ENCODE measurements at places on chromosomes 12 and 14.

DNA sequence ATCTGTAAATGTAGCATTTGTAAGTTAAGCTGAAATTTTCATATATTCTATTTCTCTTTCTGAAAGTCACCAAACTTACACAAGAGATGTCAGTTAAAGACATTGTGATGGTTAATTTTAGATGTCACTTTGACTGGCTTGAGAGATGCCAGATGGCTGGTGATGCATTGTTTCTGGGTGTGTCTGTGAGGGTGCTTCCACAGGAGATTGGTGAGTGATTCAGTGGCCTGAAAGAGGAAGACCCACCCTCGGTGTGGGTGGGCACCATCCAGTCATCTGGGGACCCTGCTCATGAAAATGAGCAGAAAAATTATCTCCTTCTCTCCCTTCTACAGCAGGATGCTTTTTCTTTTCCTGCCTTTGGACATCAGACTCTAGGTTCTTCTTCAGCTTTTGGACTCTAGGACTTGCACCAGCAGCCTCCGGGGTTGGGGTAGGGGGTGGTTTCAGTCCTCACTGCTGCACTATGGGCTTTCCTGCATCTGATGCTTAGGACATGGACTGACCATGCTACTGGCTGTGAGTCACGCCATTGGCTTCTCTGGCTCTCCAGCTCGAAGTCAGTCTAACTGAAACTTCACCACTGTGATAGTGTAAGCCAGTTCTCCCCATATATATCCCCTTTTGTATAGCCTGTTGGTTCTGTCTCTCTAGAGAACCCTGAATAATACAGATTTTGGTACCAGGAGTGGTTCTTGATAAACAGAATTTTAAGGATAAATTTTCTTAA, 20.9 kb downstream of the PDE6H start:
- DNase-seq = peak; percentile 8

GRCh38 chr12:97801471-97802059, 339.0 kb downstream of the RMST start:
- DNase-seq = no peak

GRCh38 chr14:99950181-99950580, 115.0 kb upstream of the EVL start:
- no peak for DNase-seq

DNA sequence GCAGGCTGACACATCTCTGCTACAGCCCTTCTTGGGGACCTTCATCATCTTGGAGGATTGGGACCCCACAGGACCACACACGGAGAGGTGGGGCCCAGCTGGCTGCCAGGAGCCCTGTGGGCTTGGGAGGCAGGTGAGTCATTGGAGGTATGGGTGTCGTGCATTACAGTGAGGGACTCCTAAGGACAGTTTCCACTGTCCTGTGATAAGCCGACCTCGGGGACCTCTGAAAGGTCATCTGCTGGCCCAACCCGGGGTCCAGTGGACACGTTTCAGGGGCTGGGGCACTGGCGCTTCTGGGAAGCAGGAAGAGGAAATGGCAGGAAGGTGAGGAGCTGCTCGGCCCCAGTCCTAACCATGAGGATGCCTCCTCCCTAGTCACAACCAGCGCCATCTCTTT, 238.0 kb downstream of the BCL11B start:
- no peak for DNase-seq

DNA sequence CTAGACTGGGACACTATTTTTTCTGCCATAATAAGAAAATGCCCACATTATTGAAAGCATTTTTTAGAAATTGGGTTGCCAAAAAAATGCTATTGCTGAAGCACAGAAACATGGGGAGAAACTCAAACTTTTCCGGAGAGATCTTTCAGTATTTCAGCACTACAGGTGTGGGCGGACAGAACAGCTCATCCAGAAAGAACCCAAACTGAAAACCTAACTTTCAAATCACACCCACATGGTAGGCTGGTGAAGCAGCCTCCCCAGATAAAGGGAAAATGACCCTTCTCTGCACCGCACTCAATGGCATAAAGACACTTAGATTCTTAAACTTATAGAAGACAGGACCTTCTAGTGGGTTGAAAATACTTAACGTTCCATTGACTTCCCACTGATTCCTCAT, 62.3 kb upstream of the TMPO start:
- no peak for DNase-seq

DNA sequence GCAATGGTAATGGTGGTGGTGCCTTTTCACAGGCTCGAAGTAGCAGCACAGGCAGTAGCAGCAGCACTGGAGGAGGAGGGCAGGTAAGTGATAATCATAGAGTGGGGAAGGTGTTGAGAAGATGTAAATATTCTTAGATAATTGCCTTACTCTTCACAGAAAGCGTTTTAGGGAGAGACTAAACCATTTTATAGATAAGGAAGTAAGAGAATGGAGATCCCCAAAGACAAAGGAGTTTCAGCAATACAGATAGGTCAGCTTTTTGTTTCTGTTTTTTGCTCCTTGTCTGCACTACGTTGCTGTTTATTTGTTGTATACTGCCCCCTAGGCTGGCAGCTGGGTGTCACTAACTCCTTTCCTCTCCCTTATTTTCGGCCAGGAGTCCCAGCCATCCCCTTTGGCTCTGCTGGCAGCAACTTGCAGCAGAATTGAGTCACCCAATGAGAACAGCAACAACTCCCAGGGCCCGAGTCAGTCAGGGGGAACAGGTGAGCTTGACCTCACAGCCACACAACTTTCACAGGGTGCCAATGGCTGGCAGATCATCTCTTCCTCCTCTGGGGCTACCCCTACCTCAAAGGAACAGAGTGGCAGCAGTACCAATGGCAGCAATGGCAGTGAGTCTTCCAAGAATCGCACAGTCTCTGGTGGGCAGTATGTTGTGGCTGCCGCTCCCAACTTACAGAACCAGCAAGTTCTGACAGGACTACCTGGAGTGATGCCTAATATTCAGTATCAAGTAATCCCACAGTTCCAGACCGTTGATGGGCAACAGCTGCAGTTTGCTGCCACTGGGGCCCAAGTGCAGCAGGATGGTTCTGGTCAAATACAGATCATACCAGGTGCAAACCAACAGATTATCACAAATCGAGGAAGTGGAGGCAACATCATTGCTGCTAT, 2.0 kb downstream of the SP1 start:
- no peak for DNase-seq

- no peak for DNase-seq
Observed at GRCh38 chr12:64595863-64596793, 14.2 kb upstream of the RASSF3 start.

- DNase-seq = no peak
Observed at GRCh38 chr14:78340250-78340649, 170.1 kb downstream of the NRXN3 start.

GRCh38 chr14:29821242-29821641, 106.4 kb downstream of the PRKD1 start:
- DNase-seq = no peak

DNA sequence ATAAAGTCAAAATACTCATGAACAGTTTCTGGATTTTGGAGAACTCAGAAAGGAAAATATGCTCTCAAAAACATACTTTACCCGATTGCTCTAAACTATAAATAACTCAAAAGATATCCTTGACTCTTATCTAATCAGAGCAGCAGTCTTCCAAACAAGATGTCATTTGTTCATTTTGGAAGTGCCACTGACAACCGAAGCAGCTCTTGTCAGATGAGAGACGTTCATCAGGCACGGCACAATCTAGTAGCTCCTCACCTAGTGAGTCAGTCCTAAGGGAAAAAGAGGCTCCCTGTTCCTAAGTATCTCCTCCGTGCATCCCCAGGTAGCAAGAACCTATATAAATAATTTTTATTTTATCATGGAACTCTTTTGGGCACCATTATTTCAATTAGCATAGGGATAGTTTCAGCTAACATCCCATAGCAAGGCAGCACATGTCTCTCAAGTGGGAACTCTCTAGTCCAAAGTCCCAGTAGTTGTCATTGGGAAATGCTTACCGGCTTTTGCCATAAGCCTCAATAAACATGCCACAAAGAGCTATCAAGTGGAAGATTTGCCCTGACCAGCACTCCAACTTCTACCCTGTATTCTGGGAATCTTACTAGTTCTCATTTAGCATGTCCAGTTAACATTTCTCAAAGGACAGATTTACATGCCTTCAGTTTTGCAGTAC, 14.1 kb upstream of the TMEM263 start:
- no peak for DNase-seq

DNA sequence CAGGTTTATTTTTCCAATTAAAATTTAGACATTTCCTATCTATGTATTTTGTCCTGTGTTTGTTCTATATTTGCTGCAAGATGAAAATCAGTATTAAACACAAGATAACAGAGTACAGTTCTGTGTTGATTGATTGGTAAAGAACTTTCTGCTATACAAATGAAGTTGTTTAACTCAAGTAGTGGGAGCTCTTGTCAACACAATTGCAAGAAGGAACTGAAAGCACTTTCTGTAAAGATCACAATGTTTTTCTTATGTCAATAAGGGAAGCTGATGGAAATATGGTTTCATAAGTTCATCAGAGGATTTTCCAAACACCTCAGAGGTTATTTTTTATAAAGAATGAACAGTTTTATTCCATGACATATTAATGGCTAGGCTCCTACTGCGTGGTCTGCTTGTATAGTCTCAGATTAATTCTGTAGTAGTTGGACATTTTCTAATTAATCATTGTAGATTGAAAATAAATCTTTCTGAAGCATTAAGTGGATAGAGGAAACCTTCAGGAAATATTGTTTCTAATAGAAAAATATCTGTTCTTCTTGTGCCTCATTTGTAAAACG, 379.5 kb downstream of the LRFN5 start:
- no peak for DNase-seq

DNA sequence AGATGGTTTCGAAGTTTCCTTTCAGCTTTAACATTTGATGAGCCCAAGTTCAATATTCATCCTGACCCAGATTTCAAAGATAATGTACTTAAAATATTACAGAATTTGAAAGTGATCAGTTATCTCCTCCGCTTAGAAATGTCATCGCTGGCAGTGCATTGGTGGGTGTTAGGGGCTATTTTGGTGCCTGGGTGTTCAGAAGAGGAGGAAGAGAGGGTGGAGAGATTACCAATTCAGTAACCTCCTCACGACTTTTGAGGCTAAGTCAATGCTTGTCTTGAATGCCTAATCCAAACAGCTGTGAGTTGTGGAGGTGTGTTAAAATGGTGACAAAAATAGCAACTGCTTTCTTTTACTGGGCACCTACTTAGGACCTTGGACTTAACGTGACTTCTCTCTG, 13.8 kb upstream of the DGLUCY start:
- no peak for DNase-seq

All from activated T-cell treated with anti-CD3 and anti-CD28 coated beads for 24 hours (primary cell).